ENCODE measurements at places on chromosomes 1 and 21.

GRCh38 chr1:53076165-53076564, 14.2 kb downstream of the PODN start:
- no peak for DNase-seq

DNA sequence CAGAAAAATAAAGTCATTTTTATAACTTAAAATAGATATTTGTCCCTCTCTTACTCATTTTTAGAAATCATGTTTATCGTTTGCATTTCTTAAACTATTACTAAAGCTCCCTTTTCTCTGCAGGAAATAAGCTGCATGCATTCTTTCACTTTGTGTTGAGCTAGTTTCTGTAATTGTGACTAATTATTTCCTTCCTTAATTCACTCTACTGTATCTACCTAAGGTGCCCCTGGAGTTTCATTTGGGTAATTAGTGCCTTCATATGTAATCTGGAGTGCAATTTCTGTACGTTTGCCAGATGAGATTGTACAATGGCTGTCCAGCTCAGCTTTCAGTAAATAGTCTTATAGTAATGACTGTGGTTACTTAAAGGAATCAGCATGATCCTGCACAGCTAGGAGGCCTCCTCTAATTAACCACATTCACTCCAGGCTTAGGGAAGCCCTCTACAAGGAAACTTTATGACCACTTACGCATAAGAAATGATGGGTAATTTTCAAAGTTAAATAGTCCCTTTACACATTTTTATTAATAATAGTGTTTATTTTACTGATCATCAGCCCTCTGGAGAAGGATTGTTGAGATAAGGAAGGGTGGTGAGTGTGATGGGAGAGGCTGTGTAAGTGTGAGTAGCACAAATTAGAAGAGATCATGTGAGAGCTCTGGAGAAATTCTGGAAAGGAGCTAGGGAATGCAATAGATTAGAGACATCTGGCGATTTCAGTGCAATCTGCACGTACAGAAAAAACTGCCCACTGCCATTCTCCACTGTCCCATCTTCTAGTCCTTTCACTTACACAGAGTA, 86.8 kb downstream of the LRRC8C start:
- DNase-seq: no peak

- no peak for DNase-seq
Measured at GRCh38 chr1:33583567-33583966, 111.1 kb downstream of the ZSCAN20 start.

DNA sequence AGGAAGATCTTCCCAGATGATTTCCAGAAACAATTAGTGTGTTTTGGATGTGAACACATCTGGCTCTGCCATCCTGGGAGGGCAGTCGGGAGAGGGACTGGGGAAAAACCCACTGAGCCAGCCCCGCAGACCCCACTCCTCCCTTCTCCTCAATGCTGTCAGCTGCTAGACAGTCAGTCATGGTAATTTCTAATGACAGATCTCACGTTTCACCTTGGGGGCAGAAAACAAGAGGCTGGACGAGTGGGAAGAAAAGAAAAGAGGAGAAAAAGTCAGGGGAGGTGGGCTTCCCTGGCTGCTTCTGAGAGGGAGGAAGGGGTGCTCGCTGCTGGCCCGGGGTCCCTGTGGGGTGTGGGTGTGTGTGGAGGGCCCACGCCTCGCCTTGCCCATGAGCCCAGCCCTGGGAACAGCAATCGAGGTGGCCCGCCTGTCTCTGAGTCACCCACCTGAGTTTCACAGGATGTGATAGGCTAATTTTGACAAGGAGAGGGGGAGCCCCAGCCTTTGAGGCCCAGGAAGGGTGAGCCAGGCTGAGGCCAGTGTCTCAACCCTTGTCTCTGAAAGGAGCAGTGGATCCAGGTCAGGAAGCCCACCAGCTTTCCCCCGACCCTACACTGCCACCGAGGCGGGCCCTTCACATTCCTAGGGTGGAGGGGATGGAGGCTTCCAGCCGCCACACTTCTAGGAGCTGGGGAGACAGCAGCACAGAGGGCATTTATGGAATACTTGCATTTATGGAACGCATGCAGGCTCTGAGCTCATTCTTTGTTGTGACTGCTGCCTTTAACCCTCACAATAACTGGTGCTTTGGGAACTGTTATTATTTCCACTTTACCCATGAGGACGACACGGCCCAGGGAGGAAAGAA, 49.1 kb upstream of the IFNLR1 start:
- no peak for DNase-seq
